ENCODE measurements at places on chromosomes 2 and 18.

DNA sequence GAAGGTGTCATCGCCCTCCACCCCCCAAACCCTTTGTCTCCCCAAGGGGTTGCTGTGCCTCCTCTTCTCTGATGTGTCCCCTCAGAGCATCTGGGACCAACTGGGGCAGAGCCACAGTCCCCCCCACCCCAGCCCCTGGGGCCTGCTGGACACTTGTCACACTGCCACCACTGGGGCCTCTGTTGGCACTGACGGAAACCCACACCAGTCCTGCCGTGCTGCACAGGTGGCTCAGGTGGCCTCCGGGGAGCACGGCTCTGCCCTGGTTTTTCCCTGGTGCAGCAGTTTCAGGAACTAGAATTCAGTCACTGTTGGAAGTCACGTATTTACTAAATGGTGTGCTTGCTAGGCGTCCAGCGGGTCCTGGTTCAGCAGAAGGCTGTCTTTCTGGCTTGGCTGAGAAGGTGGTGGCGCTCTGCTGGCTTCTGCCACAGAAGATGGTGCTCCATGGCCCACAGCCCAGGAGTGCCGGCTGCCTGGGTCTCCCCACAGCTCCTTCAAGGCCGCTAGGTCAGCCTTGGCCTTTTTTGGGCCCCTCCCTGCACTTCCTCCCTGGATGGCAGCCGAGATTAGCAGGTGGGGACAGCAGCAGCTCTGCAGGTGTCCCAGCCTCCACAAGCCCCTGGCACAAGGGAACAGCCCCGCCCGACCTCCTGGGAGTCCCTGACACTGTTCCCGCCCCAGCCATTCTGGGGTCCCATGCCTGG, 18.6 kb upstream of the KLHL30 start:
- DNase-seq: no peak

- DNase-seq: no peak
Observed at GRCh38 chr18:73487966-73488365, 620.2 kb upstream of the NETO1 start.

GRCh38 chr2:9665898-9666297, 35.1 kb upstream of the YWHAQ start:
- DNase-seq: no peak

- no peak for DNase-seq
Observed at GRCh38 chr18:24801001-24801400, 340.6 kb downstream of the HRH4 start.

DNA sequence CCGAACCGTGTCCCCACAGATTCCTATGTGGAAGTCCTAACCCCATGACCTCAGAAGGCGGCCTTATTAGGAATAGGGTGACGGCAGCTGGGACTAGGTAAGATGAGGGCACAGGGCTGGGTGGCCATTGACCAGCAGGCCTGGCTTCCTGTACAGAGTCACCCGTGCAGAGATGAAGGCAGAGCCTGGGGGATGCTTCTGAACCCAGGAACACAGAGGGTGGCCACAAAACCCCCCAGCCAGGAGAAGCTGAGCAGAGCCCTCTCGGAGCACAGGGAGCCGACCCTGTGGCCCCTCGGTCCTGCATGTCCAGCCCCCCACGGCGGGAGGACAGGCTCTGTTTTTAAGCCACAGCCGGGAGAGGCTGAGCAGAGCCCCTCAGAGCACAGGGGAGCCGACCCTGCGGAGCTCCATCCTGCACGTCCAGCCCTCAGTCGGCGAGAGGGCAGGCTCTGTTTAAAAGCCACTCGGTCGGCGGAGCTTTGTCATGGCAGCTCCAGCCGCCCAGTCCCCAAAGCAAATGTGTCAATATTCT, 2.7 kb downstream of the PDCD1 start:
- no peak for DNase-seq

DNA sequence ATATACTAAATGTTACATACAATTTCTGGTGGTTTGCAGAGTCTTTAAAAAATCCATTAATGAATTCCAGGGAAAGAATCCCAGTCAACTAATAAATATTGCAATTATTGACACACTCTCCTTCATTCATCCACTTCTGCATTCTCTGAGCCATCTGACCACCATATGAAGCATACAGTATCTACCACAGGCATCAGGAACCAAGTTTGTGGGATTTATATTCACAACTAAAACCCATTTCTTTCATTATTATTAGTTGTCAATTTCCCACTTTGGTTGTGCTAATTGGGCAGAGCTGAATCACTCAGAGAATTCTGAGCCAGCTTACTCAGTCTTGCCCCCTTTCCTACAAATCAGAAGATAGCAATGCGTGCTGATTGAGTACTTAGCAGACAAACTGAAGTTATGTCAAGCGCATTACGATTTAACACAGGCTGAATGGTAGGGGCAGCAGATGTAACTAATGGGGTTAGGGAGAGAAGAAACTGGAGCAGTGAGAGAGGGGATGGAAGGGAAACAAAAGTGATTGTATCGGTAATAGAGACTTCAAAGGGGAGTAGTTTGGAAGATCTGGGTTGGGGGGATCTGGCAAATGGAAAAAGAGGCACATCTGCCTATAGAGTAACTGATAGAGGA, 52.3 kb downstream of the ZEB2 start:
- DNase-seq: no peak

Data from activated gamma-delta T cell treated with Interleukin-2 at 50 U/mL for 16 hours (primary cell).